Esophagus squamous epithelium (tissue), 5 donors: ENCODE measurements at places on chromosomes 1 and 21.

DNA sequence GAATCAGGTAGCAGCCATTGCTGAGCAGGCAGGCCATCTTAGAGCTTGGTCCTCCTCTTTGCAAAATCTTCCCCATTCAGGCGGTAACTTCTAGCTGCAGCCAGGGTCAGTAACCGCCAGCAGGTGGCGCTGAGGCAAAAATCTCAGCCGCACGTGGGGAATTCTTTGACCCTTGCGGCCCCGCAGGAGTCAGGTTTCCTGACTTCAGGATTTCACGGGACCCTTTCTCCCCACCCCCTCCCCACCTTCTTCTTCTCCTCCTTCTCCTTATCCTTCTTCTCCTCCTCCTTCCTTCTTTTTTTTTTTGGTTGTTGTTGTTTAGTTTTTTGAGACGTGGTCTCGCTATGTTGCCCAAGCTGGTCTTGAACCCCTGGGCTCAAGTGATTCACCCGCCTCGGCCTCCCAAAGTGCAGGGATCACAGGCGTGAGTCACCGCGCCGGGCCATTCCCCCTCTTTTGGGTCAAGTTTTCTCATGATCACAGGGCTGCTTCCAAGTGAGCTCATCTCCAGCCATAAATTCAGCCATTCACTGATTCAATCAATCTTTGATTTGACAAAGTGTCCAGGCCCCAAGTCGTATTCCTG lies 33.4 kb upstream of the TENT5B start:
- DNase-seq: no peak

GRCh38 chr1:119737040-119737682 lies 25.4 kb downstream of the PHGDH start:
- no peak for DNase-seq

DNA sequence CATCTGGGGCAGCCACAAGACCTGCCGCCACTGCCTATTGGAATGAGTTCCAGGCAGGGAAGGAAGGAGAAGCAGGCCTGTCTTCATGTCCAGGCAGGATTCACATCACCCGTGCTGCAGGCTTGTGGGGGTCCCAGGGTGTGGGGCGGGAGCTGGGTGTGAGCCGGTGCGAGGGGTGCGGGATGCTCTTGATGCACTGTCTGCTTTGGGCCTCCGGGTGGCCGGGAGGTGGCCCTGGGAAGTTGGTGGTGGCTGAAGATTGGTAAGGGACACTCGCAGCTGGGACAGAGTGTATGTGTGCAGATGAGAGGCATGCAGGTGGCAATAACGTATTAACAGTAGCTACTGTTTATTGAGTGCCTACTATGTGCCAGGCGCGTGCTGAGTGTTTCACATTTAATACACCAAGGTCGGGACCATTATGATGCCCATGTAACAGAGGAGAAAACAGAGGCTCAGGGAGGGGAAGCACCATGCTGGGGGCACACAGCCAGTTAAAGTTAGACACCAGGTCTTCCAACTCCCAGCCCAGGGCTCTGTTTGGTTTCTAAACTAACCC lies 3.3 kb downstream of the CROCC start:
- no peak for DNase-seq

GRCh38 chr1:16189003-16189402 lies 23.4 kb downstream of the ARHGEF19 start:
- no peak for DNase-seq

DNA sequence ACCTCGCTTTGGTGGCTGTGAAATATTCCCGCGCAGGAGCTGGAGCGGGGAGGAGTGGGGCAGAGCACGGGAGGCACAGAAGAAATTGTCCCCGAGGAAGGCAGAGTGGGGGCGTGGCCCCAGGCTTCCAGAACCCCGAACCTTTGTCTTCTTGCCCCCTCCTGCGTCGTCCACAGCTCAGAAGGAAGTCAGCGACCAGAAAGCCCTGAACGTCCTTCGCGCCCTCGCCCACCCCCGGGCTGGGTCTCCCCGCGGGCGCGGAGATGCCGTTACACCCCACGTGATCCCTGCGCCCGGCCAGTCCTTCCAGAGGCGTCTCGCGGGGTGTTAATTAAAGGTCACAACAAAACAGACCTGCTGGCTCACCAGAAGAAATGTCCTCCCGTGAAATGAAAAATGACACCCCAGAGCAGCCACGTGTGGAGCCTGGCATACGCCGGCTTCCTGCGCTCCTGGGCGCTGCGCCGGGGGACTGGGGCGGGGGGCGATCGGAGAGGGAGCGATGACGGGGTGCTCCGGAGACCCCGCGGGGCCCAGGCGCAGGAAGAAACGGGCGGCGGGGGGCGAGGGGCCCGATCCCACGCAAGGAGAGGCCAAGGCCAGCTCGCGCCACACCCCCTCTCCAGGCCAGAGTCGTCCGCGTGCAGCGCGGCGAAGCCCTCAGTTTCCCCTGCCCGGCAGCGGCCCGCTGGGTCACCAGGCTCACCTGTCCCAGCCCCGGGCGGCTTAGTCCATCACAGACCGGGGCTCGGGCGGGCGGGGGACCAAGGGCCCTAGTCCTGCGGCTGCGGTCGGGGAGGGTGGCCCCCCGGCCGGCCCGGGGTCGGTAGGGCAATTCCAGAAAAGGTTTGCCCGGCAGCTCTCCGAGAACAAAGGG lies 995 bp upstream of the KIF26B start:
- DNase-seq: no peak

GRCh38 chr1:186502087-186502486 lies 41.2 kb upstream of the PDC start:
- DNase-seq: no peak

DNA sequence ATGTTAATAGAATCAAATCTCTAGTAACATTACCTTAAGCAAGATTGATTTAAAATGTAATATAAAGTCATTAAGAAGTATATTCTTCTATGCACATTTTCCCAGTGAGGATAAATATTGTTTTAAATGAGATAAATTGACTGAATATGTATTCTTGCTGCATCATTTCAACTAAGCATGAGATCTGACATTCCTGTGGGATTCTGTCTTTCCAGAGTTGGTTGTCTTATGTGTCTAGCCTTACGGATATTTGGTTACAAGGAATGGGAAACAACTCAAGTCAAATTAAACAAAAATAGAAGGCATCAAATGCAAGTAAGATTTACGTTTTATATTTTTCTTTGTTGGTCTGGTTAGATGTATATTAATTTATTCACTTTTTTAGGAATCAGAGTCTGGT lies 287.5 kb downstream of the PTGER3 start:
- no peak for DNase-seq

GRCh38 chr1:175841738-175842187 lies 98.4 kb upstream of the TNR start:
- DNase-seq: no peak

- DNase-seq: no peak
These were observed 643 bp upstream of the MOB3C start for GRCh38 chr1:46617108-46617800.

GRCh38 chr1:115461526-115461925 lies 123.5 kb upstream of the NGF start:
- DNase-seq: no peak

GRCh38 chr21:28235169-28235895 lies 757.3 kb downstream of the LTN1 start:
- DNase-seq: no peak

DNA sequence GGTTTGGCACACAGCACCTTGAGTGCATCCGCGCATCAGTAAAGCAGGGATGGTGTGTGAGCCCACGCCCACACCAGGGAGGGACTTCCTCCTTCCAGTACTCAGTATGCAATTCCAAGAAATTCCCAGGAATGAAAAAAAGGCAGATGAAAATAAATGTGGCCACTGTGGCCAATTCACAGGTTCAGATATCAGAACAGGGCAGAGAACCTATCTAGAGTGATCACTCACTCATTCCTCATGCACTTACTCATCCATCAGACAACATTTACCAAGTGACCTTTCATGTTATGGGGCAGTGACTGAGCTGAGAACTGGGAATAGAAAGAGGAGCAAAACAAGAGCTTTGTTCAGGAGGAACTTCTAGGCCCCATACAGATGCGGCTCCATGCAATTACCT lies 113.7 kb downstream of the ZSCAN20 start:
- no peak for DNase-seq

GRCh38 chr1:165116732-165117131 lies 239.8 kb downstream of the LMX1A start:
- no peak for DNase-seq

- no peak for DNase-seq
These were observed 546 bp downstream of the ELOVL1 start for GRCh38 chr1:43367026-43367903.

- DNase-seq: no peak
These were observed 10.1 kb downstream of the CCDC27 start for GRCh38 chr1:3762151-3762872.

DNA sequence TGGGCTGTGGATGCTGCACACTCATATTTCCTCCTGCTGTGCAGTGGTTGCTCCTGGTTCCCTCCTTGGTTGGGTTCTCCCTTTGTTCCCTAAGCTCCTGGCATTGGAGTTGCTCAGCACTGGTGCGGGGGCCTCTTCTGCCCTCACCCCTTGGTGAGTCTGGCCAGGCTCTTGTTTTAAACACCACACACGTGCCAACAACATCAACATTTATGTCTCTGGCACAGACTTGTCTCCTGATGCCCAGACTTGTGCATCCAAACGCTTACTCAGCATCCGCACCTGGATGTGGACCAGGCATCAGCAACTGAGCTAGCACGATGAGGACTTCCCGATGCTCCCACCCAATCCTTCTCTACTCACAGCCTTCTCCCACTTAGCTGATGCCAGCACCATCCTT lies 627.6 kb downstream of the NPHP4 start:
- no peak for DNase-seq

- no peak for DNase-seq
These were observed 21.9 kb upstream of the ERO1B start for GRCh38 chr1:236303675-236304074.

DNA sequence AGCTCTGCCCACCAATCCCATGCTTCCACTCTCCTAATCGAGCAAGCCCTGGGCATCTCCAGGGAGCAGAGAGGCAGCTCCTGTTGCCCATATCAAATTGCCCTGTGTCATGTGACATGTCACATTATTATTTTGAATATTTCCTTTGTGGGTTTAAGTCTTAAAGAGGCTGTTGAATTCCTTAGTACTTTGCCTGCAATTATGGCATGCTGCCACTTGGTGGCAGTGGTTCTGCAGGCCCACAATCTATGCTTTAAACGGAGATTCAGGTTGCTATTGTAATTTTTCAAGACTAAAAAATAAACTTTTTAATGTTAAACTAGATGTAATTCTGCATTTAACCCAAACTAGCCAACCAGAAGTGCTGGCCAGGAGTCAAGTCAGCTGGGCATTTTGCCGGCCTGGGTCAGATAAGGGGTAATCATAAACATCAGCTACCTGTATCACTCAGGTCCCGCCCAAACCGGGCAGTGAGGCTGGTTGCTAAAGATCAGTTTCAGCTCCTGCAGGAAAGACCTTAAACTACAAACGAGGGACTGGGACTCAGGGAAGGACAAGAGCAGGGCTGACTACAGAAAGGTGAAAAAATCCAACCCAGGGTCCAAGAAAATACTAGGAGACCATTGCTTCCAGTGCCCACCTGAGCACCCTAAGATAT lies 37.3 kb upstream of the ARHGEF16 start:
- DNase-seq: no peak

GRCh38 chr1:160624464-160624863 lies 22.4 kb downstream of the SLAMF1 start:
- no peak for DNase-seq

GRCh38 chr1:40092706-40093639 lies 4.1 kb downstream of the PPT1 start:
- no peak for DNase-seq

DNA sequence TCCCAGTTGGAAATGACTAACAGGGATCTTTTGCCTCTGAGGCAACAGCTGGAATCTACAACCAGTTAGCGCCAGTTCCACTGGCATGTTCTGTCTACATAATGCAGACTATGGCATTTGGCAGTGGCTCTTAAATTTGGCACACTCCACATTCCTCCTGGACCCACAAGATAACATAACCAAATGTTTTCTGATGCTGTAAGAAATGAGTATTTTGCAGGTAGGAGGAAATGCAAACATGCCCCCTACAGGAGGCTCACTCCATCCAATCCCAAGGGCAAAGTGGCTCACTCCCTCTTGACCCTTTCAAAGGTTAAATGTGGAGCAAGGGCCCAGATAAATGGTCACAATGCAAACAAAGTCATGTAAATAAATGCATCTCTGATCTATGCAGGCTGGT lies 129.2 kb upstream of the PROX1 start:
- DNase-seq: no peak

DNA sequence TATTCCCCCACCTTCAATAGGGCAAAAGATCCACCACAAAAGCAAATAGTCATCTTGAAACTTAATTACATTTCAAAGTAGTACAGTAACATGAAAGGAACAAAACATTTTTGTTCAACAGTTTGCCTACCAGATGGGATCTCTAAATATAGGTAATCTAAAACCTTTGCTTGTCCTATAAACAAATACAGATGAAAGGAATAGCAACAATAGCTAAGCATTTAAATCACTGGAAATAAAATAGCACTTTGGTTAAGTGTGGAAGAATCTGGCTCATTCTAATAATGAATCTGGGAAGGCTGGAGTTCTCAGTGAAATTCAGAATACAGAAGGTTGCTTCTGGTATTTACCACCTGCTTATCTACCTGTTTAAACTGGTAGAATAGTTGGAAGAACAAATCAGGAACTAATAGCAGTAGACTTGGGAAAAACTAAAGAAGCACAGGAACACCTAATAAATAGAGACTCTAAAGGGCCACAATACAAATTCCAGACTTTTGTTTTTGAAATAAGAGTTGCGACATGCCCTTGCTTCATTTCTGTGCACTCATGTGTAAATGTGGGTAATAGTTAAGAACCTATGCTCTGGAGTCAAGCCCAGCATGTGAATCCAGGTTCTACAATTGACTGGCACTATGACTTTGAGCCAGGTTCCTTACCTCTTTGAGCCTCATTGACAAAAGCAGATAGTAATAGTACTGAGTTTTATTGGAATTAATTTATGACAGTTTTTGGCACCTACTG lies 2.3 kb upstream of the LYPLAL1 start:
- no peak for DNase-seq

GRCh38 chr1:49630156-49630555 lies 393.6 kb downstream of the AGBL4 start:
- DNase-seq: no peak

DNA sequence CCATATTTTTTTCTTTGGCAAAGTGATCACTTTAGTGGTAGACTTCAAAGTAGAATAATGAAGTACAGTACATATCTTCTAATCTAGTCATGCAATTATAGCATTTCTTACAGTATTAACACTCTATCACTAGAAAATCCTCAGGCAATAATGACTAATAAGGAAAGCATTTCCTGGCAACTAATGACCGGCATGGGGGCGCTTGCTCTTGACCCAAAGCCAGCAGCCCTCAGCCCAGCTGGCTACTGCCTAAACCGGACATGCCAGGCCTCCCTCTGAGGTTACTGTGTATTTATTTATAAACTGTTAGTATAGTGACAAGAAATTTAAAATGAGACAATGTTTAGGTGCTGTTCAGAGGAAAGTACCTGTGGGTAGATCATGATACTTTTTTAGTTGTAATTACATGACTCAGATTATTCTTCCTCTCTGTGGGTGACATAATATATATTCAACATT lies 633.8 kb downstream of the PTPRC start:
- no peak for DNase-seq

DNA sequence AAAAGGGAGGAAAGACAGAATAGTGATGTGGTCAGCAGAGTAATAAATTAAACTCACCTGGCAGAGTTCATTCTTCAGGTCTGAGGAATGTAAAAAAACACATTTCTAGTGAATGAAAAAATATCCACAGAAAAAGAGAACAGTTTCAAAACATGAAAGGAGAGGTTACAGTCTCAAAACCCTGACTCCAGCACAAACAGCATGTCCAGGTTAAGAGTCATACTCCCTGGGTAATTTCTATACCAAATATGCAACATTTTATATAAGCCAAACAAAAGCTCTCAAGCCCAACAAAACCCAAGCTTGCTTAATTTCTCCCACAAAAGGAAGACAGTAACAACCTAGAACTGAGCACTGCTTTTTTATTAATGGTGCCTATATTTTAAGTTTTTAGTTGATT lies 173.0 kb downstream of the NTMT2 start:
- DNase-seq: no peak
